NCI-H524 (cell line): ENCODE measurements at places on chromosomes 13 and 19.

DNA sequence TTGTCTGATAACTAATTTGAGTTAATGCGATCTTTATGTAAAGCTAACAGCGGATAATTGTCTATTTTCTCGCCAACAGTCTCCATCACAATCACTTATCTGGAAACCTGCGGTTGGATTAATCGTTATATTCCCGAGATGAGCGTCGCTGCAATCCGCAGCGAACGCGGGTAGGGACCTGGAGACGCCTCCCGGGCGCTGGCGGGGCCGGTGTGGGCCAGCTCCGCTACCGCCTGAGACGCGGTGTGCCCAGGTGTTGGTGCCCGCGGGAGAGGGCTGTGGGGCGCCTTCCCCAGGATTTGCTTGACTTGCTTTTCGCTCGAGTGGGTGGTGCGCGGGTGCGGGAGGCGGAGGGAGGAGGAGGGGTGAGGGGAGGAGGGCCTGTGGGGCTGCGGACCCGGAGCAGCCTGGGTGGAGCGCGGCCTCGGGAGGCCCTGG is 38.3 kb downstream of the SOX1 start:
- DNase-seq = no peak

GRCh38 chr19:23547816-23548430 is 139.1 kb downstream of the ZNF675 start:
- no peak for DNase-seq

DNA sequence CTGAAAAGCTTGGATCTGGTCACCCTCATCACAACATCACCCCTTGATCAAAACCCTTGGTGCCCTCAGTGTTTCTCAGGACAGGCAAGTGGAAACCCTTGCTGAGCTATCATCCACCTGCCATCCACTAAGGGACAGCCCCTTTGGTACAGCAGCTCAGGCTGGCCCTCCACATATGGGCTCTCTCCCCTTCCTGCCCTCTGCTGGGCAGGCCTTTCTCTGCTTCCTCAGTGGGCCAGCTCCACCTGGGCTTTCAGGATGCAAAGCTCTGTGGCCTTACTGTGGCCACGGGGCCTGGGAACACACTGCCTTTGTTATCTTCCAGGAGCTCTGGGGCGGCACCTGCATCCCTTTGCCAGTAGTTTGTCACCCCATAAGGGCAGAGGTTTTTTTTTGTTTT is 4.9 kb downstream of the SUGP1 start:
- peak; percentile 44 for DNase-seq

- DNase-seq = no peak
These were observed 10.1 kb downstream of the FOSB start for GRCh38 chr19:45477713-45478453.

DNA sequence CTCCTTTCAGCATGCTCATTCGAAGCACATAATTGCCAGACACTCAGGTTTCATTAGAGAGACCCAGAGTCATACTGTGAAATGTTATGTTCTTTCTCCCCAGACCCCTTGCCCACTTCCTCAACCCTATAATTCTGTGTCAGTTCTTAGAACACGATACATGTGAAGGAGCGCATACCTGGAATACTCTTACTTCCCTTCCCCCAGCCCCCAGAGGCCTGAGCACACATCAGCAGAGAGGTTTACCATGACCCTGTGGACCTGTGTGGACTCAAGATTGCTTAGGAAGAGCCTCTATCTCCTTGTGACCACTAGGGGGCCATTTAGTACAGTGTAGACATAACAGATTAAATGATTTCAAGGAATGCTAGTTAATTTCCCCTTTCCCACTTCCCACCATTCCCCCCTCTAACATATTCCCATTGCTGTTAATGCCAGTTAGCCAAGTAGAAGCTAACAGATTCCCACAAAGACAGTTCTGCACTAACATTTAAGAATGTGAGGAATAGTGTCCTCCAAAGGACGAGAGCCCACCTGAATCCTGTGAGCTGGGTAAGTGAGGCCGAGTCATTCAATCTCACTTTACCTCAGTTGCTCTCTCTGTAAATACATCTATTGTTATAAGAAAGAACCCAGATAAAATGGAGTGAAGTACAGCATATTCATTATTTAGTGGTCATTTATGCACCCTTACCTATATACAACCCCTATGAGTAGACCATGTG is 154.2 kb upstream of the MAB21L1 start:
- DNase-seq = peak; percentile 19

DNA sequence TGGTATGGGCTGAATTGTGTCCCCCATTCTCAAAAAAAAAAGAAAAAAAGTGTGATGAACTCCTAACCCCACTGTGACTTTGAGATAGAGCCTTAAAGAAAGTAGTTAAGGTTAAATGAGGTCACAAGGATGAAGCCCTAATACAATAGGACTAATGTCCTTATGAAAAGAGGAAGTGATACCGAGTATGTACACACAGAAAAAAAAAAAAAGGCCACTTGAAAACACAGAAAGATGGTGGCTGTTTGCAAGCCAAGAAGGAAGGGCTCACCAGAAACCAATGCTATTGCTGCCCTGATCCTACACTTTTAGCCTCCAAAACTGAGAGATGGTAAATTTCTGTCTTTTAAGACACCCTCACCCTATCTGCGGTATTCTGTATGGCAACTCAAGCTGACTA is 955.6 kb downstream of the PCDH17 start:
- no peak for DNase-seq

DNA sequence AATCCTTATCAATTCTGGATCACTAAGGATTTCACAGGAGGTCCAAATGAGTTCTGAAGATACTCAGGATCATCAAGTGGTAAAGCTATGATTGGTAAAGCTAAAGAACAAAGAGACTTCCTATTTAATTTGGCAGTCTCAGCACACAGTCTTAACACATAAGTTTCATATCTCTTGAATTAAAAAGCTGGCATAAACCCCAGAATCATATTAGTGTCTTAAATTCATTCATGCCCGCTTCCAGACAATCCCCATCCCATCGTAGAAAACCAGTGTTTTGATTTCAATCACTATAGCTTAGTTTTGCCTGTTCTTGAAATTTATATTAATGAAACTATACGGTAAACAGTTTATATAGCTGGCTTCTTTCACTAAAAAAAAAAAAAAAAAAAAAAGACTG is 278.7 kb downstream of the DIAPH3 start:
- DNase-seq = no peak

- no peak for DNase-seq
These were observed 685 bp downstream of the VWA8 start for GRCh38 chr13:41960211-41960636.

DNA sequence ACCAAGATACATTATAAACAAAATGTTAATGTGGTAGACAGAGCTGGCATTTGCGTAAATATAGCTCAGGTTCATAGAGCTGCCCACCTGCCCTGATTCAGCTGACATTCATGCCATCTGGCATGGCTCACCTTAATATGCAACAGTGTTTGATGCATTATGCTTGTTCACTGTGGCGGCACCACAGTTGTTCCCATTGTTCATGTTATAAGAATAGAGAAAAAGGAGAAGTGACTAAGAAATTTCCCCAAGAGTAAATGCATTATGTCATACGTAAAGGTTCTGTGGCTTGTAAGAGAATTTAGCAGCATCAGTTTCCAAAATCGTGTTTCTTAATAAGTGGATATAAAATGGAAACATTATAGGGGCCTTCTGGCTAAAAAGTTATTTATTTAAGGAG is 4.5 kb downstream of the CCNA1 start:
- no peak for DNase-seq
